ENCODE measurements at places on chromosomes 1 and 21.

GRCh38 chr1:39787468-39787867, 1.2 kb downstream of the BMP8B start:
- DNase-seq: no peak

- DNase-seq: no peak
These were observed 28.2 kb upstream of the RGL1 start for GRCh38 chr1:183776731-183777130.

DNA sequence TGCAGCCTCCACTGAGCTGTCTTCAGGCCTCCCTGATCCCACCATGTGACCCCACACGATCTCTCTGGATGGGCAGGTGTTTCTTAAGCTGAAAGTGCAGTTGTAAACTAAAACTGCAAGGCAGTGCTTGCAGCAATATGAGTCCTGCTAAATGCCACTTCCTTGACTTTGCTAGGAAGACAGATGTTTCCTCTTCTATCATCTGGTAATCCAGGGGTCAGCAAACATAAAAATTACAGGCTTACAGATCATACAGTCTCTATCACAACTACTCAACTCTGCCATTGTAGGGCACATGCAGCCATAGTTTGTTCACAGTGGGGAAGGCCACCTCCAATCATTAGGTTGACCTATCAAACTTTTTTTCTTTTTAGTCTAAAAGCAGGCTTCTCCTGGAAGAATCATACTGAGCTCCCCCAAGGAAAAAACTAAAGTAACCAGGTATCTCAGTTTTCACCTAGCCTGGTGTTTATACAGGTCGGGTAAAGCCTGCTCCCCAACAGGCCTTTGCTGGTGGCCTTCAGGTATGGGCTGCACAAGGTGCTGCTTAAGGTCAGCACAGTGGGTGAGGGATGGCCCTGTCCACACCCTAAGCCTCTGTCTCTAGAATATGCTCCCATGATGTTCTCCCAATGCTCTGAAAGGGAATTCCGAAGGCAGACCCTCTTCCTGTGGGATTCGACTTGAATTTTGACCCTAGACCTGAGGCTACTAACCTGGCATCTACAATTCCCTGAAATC, 10.8 kb downstream of the ABCA4 start:
- no peak for DNase-seq

GRCh38 chr1:19370453-19371170, 58.5 kb downstream of the SLC66A1 start:
- DNase-seq: no peak

GRCh38 chr1:173190101-173190936, 16.8 kb downstream of the TNFSF4 start:
- DNase-seq: no peak

DNA sequence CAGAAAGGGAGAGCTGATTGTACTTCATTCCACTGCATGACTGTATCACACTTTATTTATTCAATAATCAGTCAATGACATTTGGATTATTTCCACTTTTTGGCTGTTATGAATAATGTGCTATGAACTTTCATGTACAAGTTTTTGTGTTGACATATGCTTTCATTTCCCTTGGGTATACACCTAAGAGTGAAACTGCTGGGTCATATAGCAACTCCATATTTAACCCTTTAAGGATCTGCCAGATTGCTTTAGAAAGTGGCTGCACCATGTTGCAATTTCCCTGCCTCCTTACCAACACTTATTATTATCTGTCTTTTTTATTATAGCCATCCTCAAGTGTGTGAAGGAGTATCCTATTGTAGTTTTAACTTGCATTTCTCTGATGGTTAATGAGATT, 108.8 kb upstream of the KCNK1 start:
- DNase-seq: no peak

DNA sequence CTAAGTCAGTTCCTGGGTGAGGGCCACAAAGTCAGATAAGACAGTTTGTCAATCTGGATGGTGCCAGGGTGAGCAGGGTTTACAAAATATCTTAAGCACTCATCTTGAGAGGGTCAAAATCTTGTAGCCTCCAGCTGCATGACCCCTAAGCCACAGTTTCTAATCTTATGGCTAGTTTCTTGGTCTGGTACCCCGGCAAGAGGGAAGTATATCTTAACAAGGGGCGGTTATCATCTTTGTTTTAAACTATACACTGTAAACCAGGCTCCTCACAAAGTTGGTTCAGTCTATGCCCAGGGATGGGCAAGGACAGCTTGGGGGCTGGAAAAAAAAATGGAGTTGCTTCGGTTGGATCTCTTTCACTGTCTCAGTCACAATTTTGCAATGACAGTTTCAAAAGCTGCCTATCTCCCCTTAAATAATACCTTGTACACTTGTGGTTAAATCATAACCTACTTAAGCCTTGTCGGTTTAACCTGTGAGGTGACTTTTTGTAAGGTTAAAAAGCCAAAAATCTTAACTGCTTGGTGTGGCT, 7.8 kb upstream of the CD46 start:
- DNase-seq: no peak

- no peak for DNase-seq
These were observed 324.8 kb downstream of the DISC1 start for GRCh38 chr1:231951374-231951773.

All from stimulated activated CD4-positive, alpha-beta T cell treated with anti-CD3 and anti-CD28 coated beads, Interleukin-4, amount 100 ng/mL, for 48 hours (primary cell).